ENCODE measurements at places on chromosomes 7 and 10. TPM values are rescaled to one million over a fixed set of nuclear protein-coding genes. Genes with fewer than 3 reads are reported as not detected.

DNA sequence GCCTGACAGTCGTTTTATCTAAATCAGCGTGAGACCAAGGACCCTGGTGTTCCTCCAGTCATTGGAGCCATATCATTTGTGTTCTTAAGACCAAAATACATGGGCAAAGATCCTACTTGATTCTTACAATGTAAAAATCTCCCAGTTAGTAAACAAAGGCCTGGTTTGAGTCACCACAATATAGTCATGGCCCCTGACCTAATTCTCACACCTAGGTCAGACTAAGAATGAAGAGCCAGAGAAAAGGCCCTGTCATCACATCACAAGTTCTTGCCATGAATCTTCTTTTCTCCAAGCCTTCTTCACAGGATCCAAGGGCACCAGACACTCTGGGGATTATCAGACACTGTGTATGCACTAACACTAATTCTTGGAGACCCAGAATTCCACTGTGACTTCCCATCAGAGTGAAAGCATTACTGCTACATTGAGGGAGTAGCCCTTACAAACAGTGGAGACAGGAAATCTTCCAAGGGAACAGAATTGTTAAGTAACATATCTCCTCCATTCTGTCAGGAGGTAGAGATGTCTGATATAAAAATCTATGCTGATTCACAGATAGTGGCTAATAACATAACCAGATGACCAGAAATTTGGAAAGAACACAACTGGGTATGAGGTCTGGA is 7.6 kb upstream of the ERVW-1 start:
- peaks cover 11% of the 10 kb centered on the region for H3K36me3 ChIP-seq
- no peak for DNase-seq
- H3K27me3 ChIP-seq: no peaks in the 10 kb centered on the region
- no peak overlapping the region for H3K27ac ChIP-seq
- H3K4me1 ChIP-seq: no peaks in the 10 kb centered on the region

DNA sequence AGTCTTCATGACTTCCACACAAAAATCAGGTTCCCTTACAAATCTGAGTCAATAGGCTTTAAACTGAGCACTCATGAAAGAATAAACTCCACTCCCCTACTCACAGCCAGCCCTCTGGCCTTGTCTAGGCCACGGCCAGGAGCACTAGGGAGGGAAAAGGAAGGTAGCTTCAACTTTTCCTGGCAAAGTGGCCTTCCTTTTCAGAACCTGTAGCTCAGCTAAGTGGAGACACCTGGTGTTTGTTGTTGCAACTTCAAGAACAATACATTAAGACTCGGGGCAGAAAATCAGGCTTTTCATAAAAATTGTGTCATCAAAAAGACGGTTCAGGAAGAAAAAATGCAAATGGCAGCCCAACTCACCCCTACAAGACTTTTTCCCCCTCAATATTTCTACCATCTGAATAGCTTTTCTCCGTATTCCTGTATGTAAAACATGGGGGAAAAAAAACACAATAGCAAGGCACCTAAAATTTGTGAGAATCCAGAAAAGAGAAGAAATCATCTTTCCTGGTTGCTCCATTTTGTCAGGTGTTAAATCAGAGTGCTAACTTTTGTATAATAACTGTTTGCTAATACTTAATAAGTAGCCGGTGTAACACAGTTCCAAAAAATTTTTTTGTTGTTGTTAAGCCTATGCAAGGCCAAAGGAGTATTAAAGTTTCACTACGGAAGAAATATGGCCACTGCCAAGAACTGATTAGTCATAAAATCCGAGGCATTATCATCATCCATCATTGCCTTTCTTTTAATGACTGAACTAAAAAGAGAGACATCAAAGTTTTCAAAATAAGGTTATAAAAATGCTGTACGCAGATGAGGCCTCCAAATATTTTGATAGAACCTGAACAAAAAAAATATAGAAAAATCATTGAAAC is 66.2 kb upstream of the ARID5B start:
- peak overlapping the region; percentile 68 for H3K27ac ChIP-seq
- peaks cover 4% of the 10 kb centered on the region for H3K36me3 ChIP-seq
- peak overlapping the region; percentile 81 for H3K4me3 ChIP-seq
- H3K27me3 ChIP-seq: no peaks in the 10 kb centered on the region

DNA sequence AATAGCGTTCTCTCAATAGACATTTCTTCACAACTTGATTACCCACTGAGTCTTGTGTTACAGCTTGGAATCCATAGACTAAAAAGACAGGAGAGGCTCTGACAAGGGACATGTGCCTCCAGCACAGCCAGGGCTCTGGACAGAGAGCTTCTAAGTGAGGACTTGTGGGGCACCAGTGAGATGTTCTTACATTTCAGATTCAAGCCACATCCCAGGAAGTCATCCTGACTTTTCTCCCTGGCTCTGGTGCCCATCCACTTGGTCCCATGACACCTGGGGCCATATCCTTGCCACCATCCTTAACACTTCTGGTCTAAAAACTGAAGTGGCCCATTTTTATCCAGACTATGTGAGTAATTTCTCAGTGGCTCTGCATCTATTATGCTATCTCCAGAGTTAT is 440.1 kb downstream of the TCERG1L start:
- no peak overlapping the region for H3K4me3 ChIP-seq
- DNase-seq: no peak
- H3K27me3 ChIP-seq: peaks cover 7% of the 10 kb centered on the region
- H3K4me1 ChIP-seq: no peaks in the 10 kb centered on the region

DNA sequence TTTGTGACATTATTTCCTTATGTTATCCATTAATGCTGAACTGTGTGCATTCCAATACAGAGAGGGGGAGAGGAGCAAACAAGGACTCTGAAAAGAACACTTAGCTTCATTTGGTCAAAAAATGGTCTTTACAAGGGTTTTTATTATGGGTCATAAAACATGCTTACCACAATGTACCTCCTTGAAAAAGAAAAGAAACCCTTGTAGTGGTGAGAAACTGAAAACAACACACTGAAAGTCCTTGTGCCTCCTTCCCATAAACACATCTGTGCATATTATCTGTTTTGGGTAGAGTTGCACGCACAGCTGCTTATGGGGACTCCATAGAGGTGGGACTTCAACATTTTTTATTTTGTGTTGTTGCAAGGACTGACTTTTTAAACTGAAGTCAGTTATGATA is 98.7 kb downstream of the CDK6 start:
- H3K27ac ChIP-seq: peak overlapping the region; percentile 47
- peak overlapping the region; percentile 3 for H3K4me3 ChIP-seq
- DNase-seq: no peak
- H3K36me3 ChIP-seq: peaks cover 51% of the 10 kb centered on the region
- H3K4me1 ChIP-seq: peaks cover 97% of the 10 kb centered on the region
- H3K27me3 ChIP-seq: peaks cover 5% of the 10 kb centered on the region

GRCh38 chr7:101681170-101682007 is 52.3 kb upstream of the MYL10 start:
- DNase-seq: peak; percentile 92
- H3K27me3 ChIP-seq: no peaks in the 10 kb centered on the region
- H3K4me3 ChIP-seq: peak overlapping the region; percentile 78
- peak overlapping the region; percentile 93 for H3K27ac ChIP-seq
- no peaks in the 10 kb centered on the region for H3K36me3 ChIP-seq

DNA sequence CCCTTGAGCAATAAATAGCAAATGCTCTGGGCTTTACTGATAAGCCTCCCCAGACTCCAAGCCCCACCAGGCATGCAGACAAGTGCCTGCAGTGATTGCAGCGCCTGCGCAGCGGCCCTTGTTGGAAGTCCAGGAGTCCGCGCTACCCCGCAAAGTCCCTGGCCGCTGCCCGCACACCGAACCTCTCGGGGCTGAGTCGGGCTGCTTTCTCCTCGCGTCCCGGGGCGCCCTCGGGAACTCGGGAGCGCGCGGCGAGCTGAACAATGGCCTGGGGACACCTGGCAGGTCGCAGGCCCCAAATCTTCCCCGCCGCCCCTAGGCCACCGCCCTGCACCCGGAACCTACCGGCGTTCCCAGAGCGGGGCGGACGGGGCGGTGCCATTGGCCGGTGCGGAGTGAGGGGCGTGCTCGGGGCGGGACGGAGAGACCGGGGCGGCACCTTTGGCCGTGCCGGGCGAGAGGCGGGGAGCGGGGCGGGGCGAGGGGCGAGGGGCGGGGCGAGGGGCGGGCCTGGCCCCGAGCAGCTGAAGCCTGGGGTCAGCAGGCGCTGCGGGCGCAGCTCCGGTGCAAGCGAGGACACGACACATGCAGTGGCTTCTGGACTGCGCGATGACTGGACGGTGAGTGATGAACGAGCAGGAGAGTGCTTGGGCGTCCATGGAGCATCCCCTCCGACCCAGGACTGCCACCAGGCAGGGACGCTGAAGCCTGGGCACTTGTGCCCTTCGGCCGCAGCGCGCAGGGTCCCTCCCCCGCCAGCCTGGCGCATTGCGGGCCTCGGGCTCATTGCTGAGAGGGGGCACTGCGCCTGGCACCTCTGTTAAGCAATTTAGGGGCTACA is at the start of gene RASSF4:
Gene RASSF4 (plus strand): TSS at position 556 of the 841 bp plus-strand sequence. CDS start 10,401 bp downstream, outside the sequence.
- H3K27ac ChIP-seq: peak within 1 kb of the TSS; percentile 71
- peaks cover 1% of the 10 kb centered on the region for H3K27me3 ChIP-seq
- peak; percentile 66 for DNase-seq
- peaks cover 15% of the 10 kb centered on the region for H3K36me3 ChIP-seq

DNA sequence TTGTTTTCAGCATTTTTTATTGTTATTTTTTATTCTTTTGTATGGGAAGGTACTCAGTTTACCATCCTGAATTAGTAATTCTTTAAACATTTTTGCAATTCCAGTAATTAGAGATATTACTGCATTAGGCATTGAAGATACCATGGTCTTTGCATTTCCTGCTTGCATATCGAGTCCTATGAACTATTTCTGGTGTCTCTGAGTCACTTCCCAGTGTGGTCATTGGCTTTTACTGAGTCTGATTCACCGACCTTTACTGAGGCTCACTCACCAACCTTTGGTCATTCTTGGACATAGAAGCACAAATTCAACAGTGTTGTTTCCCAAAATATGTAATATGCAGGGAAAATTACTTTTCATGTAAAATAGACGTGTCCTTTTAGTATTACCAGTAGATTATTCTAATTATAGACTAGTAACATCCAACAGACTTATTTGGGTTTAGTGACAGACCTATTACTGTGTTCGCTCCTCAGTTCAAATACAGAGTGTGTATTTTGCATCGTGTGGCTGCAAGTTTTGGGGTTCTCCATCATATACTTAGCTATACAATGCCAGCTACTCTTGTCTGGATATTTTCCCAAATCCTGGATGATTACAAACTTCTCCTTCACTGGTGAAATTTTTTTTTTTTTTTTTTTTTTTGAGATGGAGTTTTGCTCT is 180.7 kb upstream of the PRSS1 start:
- H3K4me1 ChIP-seq: peaks cover 86% of the 10 kb centered on the region
- peak; percentile 91 for DNase-seq
- peak overlapping the region; percentile 51 for H3K4me3 ChIP-seq
- peaks cover 29% of the 10 kb centered on the region for H3K36me3 ChIP-seq
- H3K27ac ChIP-seq: peak overlapping the region; percentile 95
- H3K27me3 ChIP-seq: peaks cover 1% of the 10 kb centered on the region

- no peaks in the 10 kb centered on the region for H3K36me3 ChIP-seq
- DNase-seq: no peak
These were observed 101.5 kb upstream of the LSM8 start for GRCh38 chr7:118082506-118082905.

The C10orf105 gene
- not detected for total RNA-seq

The ANKRD61 gene
- total RNA-seq: 0.18 TPM

The SLC18A3 gene
- not detected for total RNA-seq

The MMP21 gene
- total RNA-seq: not detected
